ENCODE measurements at places on chromosomes 6 and 20.

- DNase-seq = no peak
These were observed 36.5 kb downstream of the SCML4 start for GRCh38 chr6:107787589-107787960.

- DNase-seq = no peak
These were observed 62.9 kb downstream of the SSR1 start for GRCh38 chr6:7249946-7250643.

- no peak for DNase-seq
These were observed 3.2 kb upstream of the TGM3 start for GRCh38 chr20:2292416-2293110.

DNA sequence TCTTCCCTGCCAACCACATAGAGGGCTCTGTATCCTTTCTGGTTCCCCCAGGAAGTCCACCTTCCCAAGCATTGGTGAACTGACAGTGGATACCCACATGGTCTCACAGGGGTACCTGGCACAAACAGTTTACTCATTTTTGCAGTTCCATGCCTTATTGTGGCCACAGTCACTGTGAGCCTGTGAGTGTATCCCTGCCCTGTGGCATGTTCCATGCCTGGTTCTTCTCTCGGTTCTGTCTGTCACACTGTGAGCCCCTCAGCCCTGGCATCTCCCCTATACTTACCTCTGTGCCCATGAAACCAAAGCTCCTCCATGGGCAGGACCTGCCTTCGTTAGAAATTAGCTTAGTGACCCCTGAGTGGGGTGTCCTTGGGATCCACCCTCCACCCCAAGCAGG is 107.8 kb downstream of the TOX2 start:
- no peak for DNase-seq

DNA sequence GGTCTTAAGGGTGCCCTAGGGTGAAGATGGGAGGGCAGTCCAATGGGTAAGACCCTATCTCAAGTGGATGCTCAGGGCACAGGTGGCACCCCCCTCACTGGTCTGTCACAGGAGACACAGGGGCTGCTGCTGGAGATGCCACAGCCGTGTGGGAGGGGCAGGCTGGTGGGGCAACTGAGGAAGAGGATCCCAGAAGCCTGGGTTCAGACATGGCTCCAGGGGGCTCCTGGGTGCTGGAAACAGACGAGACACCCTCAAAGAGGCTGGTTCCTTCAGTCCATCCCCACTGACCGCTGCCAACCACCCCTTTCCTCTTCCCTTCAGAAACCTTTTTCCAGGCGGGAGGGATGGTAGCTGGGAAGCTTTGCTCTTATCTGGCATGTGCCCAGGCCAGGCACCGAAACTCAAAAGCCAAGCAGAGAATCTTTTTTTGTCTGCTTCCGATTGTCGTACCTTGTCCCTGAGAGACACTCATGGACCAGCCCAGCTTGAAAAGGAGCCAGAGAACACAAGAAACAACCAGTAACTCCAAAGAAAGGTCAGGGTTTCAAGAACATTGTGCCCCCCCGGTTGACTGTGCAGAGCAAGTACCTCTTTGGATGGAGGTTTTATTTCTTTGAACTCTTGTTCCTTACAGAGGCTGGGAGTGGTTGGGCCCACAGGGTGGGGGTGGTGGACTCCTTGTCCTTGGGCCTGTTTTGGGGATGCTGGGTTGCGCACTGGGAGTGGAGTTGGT is 28.5 kb upstream of the EMILIN3 start:
- no peak for DNase-seq

DNA sequence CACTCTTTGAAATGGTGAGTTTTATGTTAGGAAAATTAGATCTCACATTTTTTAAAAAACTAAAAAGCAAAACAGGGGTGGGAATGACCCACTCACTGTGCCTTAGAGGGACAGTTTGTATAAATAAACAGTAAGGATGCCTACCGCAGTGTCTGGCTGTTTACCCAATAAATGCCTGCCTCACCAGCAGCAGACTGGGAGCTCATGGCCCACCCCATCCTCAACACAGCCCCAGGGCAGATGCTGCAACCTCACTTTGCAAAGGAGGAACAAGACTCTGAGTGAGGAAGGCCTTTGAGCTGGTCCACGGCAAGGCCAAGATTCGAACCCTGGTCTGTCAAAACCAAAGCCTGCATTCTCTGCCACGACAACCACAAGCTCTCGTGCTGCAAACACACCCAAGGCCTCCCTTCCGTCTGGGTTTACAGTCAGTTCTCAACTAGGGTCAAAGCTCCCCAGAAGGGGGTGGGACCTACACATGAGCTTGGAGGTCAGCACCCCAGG is 77.8 kb downstream of the BMP7 start:
- DNase-seq = no peak

- no peak for DNase-seq
These were observed 26.9 kb upstream of the STXBP5 start for GRCh38 chr6:147177286-147177685.

- no peak for DNase-seq
These were observed 1.9 kb upstream of the SPTLC3 start for GRCh38 chr20:13006825-13007224.

Data from stimulated activated CD8-positive, alpha-beta memory T cell treated with anti-CD3 and anti-CD28 coated beads, Interleukin-7, amount 100 ng/mL, for 1 hour (primary cell).